ENCODE measurements at places on chromosomes 6 and 20.

DNA sequence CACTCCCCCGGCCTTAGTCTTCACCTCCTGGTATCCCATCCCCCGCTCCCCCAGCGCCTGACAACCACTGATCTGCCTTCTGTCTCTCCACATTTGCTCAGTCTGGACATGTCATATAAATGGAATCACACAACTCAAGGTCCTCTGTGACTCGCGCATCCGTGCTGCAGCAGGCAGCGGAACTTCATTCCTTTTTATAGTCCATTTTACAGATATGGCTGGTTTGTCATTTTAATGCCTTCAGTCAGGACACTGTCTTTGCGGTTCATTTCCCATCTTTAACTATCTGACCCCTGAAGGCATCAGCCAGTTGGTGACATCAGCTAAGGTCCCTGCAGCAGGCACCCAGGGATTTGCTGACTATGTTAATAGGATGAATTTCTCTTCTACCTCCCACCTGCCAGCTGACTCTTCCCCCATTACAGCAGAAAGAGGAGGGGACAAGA, 125.7 kb downstream of the ZMYND8 start:
- peak; percentile 43 for DNase-seq

DNA sequence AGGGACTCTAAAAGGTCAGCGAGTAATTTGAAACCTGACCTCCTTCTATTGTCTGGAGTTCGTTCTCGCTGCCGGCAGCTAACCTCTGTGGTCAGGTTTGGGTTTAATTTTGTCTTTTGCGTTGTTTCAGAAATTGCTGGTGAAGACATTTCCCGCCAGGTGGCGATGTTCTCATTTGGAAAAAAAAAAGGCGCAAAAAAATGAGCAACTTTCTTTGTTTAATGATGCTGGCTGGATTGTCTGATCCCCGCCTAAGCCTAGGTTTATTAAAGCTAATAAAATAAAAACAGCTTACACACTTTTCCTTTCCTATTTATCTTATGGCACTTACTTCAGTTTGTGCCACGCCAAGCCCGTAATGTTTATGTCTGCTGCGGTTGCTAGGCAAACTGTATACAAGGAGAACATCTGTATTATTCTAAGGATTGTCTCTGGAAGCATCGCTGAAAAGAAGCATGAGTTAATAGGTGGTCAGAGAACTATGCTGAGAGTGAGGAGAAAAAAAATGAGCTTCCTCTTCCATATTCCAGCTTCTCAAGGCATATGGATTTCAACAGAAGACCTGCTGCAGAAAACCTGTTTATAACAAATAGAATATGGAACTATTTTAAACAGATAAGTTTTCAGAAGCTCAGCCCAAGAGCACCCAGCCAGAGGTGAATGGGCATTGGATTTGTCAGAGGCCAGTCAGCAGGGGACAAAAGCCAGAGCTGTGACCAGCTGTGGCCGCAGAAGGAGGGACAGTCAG, 205.7 kb downstream of the DOK5 start:
- DNase-seq, result peak; percentile 36

DNA sequence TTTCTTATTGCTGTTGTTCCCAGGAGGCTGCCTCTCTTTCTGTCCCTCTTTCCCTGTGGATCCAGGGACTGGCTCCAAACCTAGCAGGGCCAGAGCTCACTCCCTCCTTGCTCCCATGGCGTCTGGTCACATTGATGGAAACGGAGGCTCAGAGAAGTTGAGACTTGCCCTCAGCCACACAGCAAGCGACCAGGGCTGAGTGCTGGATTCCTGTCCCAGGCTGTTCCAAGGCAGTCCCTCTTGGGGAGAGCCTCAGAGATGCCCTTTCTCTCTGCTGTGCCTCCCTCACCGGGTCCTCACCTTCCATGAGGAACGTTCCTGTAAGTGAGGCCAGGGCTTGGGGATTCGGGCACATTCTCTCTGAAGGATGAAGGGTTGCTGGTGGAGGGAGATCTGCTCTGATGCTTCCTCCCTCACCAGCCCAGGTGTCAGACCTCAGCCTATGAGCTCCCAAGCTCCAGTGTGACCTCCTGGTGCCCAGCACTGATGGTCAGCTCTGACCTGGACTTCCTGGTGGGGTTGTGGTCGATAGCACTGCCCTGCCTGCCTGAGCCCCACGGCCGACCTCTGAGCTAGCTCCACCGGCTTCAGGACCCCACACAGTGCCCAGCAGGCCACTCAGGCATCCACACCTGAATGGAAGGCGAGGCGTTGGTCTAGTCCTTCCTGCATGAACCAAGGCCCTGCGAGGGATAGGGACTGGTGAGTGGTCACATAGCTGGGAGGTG, 26.8 kb downstream of the SUN5 start:
- no peak for DNase-seq

- DNase-seq, result no peak
Measured at GRCh38 chr6:151413372-151414145, 22.2 kb upstream of the ZBTB2 start.

- DNase-seq, result no peak
Measured at GRCh38 chr20:62022575-62023139, 43.0 kb downstream of the TAF4 start.

DNA sequence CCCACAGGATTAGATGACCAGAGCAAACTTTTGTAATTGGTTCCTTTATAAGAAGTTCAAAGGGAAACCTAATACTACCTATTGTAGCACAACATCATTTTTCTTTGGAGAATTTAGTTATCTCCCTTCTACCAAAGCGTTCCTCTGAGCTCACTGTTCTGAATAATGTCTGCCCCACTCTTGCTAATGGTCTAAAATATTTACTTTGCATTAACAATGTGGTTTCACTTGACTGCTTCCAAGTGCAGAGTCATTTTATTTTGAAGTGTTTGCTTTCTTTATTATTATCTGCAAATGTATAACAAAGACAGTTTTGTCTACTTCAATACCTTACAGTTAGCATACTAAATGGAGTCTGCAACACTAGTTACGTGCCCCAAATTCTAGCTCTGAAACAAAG, 15.0 kb downstream of the TRAPPC3L start:
- no peak for DNase-seq

GRCh38 chr6:77561768-77562314, 91.0 kb upstream of the MEI4 start:
- peak; percentile 46 for DNase-seq

DNA sequence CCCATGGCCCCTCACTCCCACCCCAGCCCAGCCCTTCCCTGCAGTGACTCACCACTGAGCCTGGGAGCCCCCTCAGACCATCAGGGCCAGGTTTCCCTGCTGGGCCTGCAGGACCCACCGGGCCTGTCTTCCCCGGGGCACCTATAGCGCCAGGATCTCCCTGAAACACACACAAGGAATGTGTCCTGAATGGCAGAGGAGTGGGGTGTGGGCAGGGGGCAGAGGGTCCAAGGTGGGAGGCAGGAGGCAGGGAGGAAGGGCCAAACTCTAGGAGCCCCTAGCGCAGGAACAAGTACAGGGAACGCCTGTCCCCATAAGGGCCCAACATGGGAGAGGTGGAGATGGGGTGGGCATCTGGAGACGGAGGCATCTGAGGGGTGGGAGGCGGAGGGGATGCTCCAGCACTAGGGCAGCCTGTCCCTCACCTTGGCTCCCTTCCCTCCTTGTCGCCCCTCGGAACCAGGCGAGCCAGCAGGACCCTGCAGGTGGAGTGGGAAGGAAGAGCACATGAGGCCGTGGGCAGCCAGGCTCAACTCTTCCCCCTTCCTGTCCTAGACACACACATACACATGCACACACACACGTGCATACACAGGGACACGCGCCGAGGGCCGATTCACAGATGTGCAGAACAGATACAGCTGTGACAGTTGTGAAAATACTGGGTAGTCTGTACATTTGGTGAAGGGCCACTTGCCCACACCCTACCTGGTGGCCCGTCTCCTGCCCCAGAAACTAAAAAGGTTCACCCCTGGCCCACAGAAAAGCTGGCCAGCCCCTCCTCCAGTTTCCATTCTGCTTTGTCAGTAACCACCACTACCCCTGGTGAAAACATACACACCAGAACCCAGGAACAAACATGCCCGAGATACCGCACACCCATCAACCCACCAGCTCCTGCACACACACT, 24.6 kb downstream of the COL11A2 start:
- no peak for DNase-seq

DNA sequence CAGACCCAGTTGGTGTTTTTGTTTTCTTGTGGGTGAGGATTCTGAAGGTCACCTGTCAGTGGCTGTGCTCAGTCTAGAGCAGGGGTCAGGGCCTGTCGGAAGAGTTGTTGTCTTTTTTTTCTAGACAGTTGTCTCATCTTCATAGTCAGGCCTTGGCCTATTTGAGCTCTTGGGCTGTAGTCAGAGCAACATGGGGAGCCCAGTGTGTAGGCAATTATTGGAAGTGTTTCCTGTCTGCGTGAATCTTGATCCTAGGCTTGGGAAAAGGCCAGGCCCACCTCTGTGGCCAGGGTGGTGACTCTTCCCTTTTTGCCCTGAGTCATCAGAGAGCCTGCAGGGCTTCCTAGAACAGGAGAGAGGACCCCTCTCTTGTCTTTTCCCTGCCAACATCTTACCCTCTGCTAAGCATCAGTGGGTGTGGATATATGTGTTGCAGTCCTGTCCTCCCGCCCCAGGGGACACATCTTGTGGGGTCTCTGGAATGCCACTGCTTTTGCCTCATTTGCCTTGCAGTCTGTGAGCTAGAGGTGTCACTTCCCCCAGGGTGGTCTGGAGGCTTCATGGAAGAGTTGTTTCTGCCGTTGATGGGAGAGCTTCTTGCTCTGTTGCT, 11.4 kb downstream of the TJAP1 start:
- DNase-seq, result no peak

DNA sequence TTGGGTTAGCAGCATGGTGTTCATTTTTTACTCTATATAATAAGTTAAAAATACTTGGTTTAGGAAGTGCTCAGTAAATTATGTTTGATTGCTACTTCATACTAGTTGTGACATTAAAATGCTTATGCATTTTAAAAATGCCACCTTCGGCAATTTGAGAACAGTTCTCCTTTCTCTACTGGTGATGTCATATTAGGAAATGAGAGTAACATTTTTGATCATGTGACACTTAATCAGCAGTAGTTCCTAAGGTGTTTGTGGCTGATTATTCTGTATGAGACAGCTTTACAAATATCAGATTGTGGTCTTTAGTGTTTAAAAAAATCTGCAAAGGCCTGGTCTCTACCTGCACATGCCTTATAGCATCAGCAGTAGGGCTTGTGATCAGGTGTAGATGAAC, 4.4 kb downstream of the GZF1 start:
- DNase-seq, result no peak

DNA sequence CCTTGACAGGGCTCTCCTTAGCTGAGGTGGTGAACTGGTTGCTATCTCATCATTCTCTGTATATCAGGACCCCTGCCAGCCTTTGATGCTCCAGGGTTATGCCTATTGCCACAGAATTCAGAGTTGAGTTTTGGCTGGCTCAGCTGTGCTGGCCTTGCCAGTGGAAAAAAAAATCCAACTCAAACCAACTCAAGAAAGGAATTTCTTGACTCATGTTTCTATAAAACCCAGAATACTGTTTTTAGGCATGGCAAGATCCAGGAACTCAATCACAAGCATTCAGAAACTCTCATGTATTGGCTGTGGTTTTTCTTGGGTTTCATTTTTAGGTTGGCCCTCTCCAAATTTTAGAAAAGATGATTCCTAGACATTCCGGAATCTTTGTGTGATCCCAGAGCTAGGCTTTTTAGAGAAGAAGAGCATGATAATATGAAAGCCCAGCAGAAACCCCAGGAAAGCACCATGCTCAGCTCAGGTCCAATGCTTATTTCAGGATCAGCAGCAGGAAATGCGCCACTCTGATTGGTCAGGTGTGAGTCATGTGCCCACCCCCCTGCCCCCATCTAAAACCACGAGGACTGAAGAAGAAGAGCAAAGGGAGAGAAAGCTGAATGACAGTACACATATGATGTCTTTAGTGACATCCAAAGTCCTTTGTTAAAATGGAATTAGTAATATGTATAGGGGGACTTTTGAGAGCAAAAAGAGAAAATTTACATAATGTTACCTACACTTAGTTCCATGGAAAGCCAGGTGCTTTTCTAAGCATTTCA, 122.9 kb downstream of the RNF144B start:
- no peak for DNase-seq

GRCh38 chr20:63530788-63531160, 6.4 kb downstream of the PTK6 start:
- DNase-seq, result no peak

GRCh38 chr6:98942263-98942803, 5.4 kb downstream of the FBXL4 start:
- no peak for DNase-seq

DNA sequence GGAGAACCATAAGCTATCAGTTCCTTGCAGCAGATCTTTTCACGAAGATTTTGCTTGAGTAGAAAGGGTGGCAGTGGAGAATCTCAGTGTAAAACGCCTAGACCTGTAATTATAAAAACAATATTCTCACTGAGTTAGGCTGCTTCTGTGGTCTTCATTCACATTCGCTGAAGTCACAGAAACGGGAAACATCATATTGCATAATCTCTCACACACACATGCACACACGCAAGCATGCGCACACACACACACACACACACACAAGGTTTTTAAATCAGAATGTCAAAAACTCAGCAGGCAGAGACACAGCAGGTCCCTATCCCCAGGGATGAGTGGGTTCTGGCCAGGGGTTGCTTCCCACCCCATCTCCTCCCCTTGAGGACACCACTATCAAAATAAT, 175.5 kb downstream of the ATXN1 start:
- DNase-seq, result peak; percentile 6

GRCh38 chr20:31617432-31618104, 12.5 kb downstream of the ID1 start:
- no peak for DNase-seq

- no peak for DNase-seq
Measured at GRCh38 chr6:222468-222867, 69.8 kb upstream of the DUSP22 start.

- DNase-seq, result no peak
Measured at GRCh38 chr6:142275236-142276006, 26.4 kb upstream of the ADGRG6 start.

- no peak for DNase-seq
Measured at GRCh38 chr20:35963878-35964277, 4.5 kb upstream of the CNBD2 start.

DNA sequence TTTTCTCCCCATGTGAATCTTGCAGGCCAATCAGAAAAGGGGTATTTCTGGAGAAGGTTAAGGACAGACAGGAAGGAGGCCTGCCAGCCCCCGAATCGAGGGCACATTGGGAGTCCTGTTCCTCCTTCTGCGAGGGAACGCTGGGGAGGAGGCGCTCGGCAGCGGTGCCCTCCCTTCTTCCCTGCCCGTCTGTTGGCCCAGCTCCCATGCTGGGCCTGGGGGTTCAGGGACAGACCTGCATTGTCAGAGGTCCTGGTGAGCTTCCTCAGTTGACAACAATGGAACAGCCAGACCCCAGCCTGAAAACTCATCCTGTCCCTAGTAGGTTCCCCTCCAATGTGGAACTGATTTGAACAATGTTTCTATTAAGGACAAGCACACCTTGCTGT, 15.1 kb upstream of the SYNJ2 start:
- no peak for DNase-seq

GRCh38 chr20:8540466-8540865, 408.4 kb downstream of the PLCB1 start:
- no peak for DNase-seq

DNA sequence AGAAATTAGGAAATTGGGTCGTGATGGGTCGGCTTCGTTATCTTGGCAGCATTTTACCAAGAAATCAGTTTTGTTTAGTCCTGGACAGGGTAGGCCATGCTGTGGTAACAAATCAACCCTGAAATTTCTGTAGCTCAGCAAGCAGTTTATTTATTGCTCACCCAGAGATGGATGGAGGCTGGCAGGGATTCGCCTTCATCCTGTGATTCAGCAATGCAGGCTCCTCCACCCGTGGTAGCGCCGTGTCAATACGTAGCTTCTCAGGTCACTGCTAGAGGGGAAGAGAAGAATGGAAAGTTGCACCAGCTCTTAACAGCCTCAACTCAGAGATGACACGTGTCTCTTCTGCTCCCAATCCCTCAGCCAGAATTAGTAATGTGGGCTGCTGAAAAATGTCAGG, 157.0 kb upstream of the SGK1 start:
- DNase-seq, result no peak
